ENCODE measurements at places on chromosomes 6 and 20. TPM values are rescaled to one million over a fixed set of nuclear protein-coding genes. Genes with fewer than 3 reads are reported as not detected.

GRCh38 chr6:13045676-13046075, 282.7 kb downstream of the TBC1D7 start:
- H3K4me3 ChIP-seq = no peak overlapping the region
- H3K27me3 ChIP-seq = no peaks in the 10 kb centered on the region
- no peak overlapping the region for H3K27ac ChIP-seq
- no peaks in the 10 kb centered on the region for H3K4me1 ChIP-seq
- no peak for DNase-seq

DNA sequence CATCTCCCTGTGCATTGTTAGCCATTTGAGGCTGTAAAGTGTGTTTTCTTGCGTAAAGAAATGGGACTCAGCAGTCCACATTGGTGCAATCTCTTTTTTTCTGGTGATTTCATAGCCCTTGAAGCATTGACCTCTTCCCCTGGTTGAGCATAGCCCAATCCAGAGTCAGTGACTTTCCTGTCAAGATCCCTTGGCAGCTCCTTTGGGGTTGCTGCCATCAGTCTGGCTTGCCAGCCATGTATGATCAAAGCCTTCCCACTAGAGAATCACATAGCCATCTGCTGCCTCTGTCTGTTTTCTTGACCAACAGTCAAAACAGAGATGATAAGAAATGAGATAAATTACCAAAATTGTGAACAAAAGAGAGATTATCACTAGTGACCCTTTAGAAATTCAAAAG, 19.6 kb downstream of the HLA-A start:
- H3K27ac ChIP-seq = no peak overlapping the region
- H3K36me3 ChIP-seq = no peaks in the 10 kb centered on the region
- no peak overlapping the region for H3K4me3 ChIP-seq
- H3K4me1 ChIP-seq = peaks cover 21% of the 10 kb centered on the region
- no peak for DNase-seq
- H3K27me3 ChIP-seq = no peaks in the 10 kb centered on the region

Gene MACROD2
- total RNA-seq = 7.6 TPM

DNA sequence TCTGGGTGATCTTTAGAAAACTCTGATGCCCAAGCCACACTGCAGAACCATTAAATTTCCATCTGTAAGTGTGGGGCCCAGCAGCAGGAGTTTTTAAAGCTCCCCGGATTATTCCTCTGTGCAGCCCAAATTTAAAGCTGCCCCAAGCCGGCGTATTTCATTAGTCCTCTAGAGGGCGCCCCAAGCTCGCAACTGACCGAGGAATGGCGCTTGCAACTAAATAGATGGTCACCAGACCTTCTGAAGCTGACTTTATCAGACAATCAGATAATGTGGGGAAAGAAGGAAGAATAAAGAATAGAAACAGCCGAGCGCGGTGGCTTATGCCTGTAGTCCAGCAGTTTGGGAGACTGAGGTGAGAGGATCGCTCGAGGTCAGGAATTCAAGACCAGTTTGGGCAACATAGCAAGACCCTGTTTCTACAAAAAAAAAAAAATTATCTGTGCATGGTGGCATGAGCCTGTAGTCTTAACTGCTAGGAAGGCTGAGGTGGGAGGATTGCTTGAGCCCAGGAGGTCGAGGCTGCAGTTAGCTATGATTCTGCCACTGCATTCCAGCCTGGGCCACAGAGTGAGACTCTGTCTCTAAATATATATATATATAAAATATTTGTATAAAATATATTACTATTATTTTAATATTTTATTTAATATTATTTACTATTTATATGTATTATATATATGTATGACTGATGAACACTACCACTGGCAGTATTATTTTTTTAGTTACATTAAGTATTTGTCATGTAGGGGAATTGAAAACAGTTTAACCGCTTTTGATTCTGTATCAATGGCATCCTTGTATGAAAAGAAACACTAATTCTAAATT, 56.0 kb downstream of the OTOR start:
- H3K4me3 ChIP-seq = no peak overlapping the region
- no peaks in the 10 kb centered on the region for H3K36me3 ChIP-seq
- H3K27me3 ChIP-seq = 0 out of 2 replicates have a peak, but pooled peaks cover 2% of the 10 kb centered on the region
- DNase-seq = peak; percentile 67
- no peak overlapping the region for H3K27ac ChIP-seq
- no peaks in the 10 kb centered on the region for H3K4me1 ChIP-seq

DNA sequence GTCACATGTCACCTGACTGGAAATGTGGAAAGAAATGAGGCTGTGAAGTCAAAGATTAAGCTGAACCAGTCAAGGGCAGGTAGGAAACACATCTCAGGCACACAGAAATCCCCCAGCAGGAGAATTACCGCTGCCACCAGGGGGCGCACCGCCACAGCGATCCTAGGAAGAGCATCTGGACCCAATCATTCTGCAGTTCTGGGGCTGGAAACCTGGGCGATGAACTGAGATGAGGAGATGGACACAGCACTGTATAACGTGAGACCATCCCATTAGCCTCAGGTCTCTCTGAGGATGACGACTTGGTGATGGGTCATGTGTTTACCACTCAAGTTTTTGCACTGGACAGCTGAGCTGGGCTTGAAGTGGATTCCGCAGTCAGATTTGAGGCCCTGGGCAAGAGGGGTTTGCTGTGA, 6.5 kb upstream of the SLC24A3 start:
- H3K27me3 ChIP-seq = no peaks in the 10 kb centered on the region
- H3K27ac ChIP-seq = no peak overlapping the region
- no peak overlapping the region for H3K4me3 ChIP-seq
- no peaks in the 10 kb centered on the region for H3K36me3 ChIP-seq
- H3K4me1 ChIP-seq = no peaks in the 10 kb centered on the region

Gene MUCL3
- not detected for total RNA-seq

DNA sequence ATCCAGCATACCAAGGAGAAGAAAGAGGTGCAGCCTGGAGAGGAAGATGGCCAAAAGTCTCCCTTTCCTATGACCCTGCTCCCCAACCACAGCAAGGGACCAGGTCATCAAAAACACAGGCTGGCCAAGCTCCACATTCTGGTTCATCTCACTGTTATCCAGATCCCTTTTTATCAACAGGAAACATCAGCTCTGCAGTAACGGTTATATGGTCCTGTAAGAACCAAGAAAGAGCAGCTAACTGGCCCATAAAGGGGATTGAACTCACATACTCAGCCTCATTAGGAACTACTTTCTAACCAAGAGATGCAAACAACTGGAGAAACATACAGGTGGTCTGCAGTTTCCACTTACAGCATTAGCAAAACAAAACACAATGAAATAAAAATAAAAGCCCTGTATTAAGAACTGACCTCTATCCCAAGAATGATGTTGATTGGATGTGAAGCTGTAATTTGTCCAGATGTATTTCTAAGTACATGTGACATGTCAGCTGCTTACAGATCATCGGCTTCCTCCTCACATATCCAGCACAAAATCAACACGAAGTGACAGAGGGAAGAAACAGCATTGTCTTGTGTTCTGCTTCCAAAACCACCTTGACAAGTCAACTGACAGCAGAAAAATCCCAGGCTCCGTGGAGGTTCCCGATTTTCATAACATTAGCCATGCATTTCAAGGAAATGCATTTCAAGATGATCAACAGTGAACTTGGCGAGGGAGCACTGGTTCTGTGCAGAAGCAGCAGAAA, 557.2 kb upstream of the AGPAT4 start:
- no peaks in the 10 kb centered on the region for H3K27me3 ChIP-seq
- no peak for DNase-seq
- no peak overlapping the region for H3K4me3 ChIP-seq
- H3K36me3 ChIP-seq = no peaks in the 10 kb centered on the region
- H3K4me1 ChIP-seq = no peaks in the 10 kb centered on the region

DNA sequence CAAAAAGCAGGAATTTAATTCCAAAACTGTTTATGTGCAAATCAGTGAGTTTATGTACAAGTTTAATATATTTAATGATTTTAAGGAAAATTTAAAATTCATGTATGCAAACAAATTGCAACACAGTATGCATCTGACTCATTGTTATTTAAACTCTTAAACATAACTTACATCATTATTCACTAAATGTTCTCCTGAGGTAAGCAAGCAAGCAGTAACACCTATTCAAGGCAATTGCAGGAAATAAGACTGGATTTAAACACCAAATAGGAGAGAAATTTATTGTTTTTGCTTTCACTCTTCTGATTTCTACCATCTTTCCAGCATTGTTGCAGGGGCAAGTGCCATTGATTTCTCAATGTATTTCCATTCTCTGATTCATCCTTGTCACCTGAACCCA, 239.5 kb downstream of the TFAP2A start:
- no peak for DNase-seq
- no peaks in the 10 kb centered on the region for H3K27me3 ChIP-seq
- H3K4me3 ChIP-seq = no peak overlapping the region
- H3K36me3 ChIP-seq = no peaks in the 10 kb centered on the region
- no peaks in the 10 kb centered on the region for H3K4me1 ChIP-seq
- no peak overlapping the region for H3K27ac ChIP-seq

Gene TDRD6
- not detected for total RNA-seq

Gene UNC93A
- 36.1 TPM for total RNA-seq

Gene ENPP4
- 2.7 TPM for total RNA-seq

DNA sequence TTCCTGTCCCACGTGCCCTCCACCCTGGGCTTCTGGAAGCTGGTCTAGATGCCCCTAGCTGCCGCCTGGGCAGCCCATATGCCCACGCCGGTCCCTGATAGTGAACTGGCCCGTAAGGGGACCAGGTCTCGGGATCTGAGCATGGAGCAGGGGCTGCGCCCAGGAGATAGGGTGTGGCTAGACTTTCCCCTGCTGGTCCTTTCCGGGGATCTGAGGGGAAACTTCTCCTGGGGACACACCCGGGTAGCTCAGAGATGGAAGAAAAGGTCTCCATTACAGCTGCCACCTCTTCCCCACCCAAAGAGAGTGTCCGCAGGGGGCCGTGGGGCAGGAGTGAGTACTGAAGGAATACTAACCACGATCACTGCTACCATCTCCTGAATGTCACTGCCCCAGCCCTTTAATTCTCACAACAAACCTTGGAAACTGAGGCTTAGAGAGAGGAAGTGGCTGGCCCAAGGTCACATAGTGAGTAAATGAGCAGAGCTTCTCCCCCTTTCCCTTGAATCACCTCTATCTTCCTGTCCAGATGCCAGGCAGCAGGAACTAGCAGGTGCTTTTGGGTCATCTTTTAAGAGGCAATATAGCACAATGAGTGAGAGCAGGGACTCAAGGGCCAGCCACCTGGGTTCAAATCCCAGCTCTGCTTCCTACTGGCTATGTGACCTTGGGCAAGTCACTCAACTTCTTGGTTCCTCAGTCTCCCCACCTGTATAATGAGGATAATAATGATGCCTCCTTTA, 11.8 kb upstream of the CCN5 start:
- H3K36me3 ChIP-seq = no peaks in the 10 kb centered on the region
- H3K27ac ChIP-seq = no peak overlapping the region
- no peak for DNase-seq
- no peaks in the 10 kb centered on the region for H3K4me1 ChIP-seq
- no peaks in the 10 kb centered on the region for H3K27me3 ChIP-seq

GRCh38 chr6:74656453-74656852, 549.4 kb downstream of the COL12A1 start:
- H3K4me3 ChIP-seq = no peak overlapping the region
- no peaks in the 10 kb centered on the region for H3K27me3 ChIP-seq

- DNase-seq = no peak
- H3K4me1 ChIP-seq = no peaks in the 10 kb centered on the region
- H3K4me3 ChIP-seq = no peak overlapping the region
- no peak overlapping the region for H3K27ac ChIP-seq
- H3K27me3 ChIP-seq = no peaks in the 10 kb centered on the region
- no peaks in the 10 kb centered on the region for H3K36me3 ChIP-seq
These were observed 85.2 kb upstream of the ANKEF1 start for GRCh38 chr20:9949563-9949962.
